Fibroblast of lung (primary cell): ENCODE measurements at places on chromosomes 13 and 19. TPM values are rescaled to one million over a fixed set of nuclear protein-coding genes. Genes with fewer than 3 reads are reported as not detected.

- no peak overlapping the region for H3K27ac ChIP-seq
- no peak for DNase-seq
- no peaks in the 10 kb centered on the region for H3K36me3 ChIP-seq
- H3K4me3 ChIP-seq: no peak overlapping the region
- no peaks in the 10 kb centered on the region for H3K4me1 ChIP-seq
Measured at GRCh38 chr13:43126420-43126819, 103.0 kb downstream of the DNAJC15 start.

ARRDC5 gene
- polyA plus RNA-seq: not detected in 2 replicates

DNA sequence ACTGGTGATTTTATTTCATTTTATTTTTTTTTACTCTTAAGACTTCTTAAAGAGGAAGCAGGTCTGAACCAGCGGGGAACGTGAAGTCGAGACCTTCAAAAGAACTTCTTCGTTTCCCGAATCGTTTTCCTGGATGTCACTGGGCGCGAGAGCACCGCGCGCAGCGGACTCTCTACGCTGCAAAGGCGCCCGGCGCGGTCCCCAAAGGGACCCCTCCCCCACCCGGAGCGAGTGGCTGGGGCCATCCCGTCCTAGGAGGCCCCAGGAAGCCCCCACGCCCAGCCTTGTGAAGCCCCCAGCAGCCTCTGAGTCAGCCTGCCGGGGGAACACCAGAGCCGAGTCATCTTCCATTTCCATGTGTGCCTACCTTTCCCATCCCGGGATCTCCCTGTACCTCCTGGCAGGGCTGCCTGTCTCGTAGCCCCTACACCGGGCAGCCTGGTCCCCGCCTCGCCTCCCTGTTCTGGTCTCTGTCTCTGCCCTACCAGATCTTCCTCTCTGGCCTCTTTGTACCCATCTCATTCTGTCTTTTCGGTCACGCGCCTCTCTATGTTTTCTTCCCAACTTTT, 608 bp downstream of the CD70 start:
- H3K27me3 ChIP-seq: peaks cover 17% of the 10 kb centered on the region
- no peaks in the 10 kb centered on the region for H3K36me3 ChIP-seq
- H3K27ac ChIP-seq: no peak overlapping the region
- no peak for DNase-seq

GRCh38 chr19:15680478-15681322, 7.8 kb downstream of the CYP4F12 start:
- DNase-seq: no peak
- no peak overlapping the region for H3K27ac ChIP-seq
- H3K4me3 ChIP-seq: no peak overlapping the region
- H3K36me3 ChIP-seq: no peaks in the 10 kb centered on the region
- H3K27me3 ChIP-seq: no peaks in the 10 kb centered on the region

DNA sequence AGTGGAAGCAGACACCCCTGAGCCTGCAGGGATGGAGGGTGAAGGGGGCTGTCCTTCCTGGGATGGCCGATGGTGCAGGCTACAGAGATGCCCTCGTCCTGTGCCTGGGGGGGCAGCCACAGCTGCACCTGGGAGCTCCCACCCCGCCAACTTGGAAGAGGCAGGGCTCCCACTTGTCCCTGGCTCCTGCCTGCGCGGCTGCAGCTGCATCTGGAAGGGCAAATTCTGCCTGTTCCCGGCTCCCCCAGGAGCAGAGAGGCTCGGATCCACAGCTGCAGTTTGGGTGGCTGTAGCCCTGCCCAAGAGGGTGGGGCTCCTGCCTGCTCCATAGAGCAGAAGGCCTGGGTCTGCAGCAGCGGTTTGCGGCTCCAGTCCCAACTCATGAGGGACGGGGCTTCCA, 2.2 kb downstream of the CEP89 start:
- H3K4me3 ChIP-seq: no peak overlapping the region
- no peak for DNase-seq
- no peaks in the 10 kb centered on the region for H3K4me1 ChIP-seq
- H3K27ac ChIP-seq: no peak overlapping the region
- peaks cover 5% of the 10 kb centered on the region for H3K36me3 ChIP-seq

DNA sequence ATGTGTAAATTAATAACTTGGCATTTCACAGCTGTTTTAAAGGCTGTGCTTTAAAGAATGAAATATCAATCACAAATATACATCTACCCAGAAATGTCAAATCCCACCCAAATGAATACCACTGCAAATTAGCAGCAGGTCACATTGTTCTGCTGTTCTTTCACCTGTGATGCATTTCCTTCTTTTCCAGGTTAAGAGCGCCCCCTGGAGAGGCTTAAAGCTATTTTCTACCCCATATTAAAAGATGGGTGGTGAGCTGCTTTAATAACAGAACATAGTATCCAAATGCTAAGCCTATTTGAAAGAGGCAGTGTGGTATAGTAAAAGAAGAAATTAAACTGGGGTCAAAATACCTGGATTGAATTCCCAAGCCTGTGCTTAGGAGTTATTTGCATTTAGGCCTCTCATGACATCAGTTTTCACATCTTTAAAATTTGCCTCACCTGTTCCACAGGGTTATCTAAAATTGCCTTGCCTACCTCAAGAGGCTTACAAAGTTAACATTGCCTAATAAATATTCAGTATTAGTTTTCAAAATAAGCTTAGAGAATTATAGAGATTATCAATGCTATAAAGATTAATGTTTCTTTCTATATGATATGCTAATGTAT, 396.9 kb upstream of the SLITRK5 start:
- no peak overlapping the region for H3K27ac ChIP-seq
- no peaks in the 10 kb centered on the region for H3K27me3 ChIP-seq

DNA sequence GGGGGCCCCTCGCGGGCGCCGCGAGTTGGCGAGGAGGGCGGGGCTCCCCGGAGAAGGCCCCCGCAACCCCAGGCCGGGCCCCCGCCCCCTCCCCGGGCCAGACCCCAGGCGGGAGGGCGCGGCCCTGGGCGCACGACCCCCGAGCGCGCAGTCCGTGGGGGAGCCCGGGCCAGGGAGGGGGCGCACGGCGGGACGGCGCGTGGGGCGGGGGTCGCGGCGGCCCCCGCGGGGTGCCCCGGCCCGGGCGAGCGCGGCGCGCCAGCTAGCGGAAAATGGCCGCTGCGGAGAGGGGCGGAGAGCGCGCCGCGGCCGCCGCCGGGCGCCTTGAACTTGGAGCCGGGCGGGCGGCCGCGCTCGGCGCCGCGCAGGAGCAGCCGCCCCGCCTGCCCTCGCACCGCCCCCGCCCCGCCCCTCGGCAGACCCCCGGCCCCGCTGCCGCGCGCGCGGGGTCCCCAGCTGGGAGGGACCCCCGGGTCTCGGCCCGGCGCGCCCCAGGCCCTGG, 6.4 kb upstream of the NFIC start:
- no peaks in the 10 kb centered on the region for H3K36me3 ChIP-seq
- H3K27me3 ChIP-seq: no peaks in the 10 kb centered on the region
- peak overlapping the region; percentile 71 for H3K4me3 ChIP-seq
- H3K4me1 ChIP-seq: peaks cover 14% of the 10 kb centered on the region

ZNF560 gene
- polyA plus RNA-seq: 0.61 and 1.0 TPM in 2 replicates

DNA sequence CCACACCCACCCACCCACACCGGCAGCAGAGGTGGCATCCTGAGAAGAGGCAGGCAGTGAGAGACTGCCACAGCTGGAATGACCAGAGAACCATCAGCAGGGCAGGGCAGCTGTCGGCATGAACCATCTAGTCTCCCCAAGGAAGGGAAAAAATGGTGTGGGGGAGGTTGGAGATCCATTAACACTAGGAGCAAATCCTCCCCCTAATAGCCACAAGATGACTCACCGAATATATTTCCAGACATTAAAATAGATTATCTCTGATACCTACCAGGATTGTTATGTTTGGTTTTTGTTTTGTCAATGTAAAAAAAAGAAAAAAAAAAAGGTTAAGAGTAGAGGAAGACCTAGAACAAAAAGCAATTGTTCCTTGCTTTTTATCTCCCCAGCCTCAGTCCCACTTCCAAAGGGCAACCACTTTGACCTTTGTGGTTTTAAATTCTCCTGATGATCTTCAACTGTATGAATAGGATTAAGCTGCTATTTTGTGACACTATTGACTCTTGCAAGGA, 34.2 kb downstream of the THSD1 start:
- H3K27me3 ChIP-seq: no peaks in the 10 kb centered on the region
- peak; percentile 32 for DNase-seq
- peaks cover 3% of the 10 kb centered on the region for H3K4me1 ChIP-seq
- H3K27ac ChIP-seq: no peak overlapping the region
- no peaks in the 10 kb centered on the region for H3K36me3 ChIP-seq

DNA sequence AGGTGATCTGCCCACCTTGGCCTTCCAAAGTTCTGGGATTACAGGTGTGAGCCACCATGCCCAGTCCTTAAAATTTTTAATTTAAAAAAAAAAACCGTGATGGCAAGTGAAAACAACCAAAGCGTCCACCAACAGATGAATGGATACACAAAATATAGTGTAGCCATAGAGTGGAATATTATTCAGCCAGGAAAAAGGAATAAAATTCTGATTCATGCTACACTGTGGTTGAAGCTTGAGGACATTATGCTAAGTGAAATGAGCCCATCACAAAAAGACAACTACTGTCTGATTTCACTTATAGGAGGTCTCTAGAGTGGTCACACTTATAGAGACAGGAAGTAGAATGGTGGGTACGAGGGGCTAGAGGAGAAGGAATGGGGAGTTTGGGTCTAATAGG, 26.3 kb upstream of the KLF2 start:
- peaks cover 4% of the 10 kb centered on the region for H3K4me1 ChIP-seq
- no peaks in the 10 kb centered on the region for H3K36me3 ChIP-seq
- H3K27ac ChIP-seq: no peak overlapping the region

MYPOP gene
- 0.81 and 1.1 TPM in 2 replicates for polyA plus RNA-seq

CFD gene
- polyA plus RNA-seq: 1.00 and 3.3 TPM in 2 replicates

ETHE1 gene
- 65.2 and 129 TPM in 2 replicates for polyA plus RNA-seq

MYH14 gene
- not detected in 2 replicates for polyA plus RNA-seq

DNA sequence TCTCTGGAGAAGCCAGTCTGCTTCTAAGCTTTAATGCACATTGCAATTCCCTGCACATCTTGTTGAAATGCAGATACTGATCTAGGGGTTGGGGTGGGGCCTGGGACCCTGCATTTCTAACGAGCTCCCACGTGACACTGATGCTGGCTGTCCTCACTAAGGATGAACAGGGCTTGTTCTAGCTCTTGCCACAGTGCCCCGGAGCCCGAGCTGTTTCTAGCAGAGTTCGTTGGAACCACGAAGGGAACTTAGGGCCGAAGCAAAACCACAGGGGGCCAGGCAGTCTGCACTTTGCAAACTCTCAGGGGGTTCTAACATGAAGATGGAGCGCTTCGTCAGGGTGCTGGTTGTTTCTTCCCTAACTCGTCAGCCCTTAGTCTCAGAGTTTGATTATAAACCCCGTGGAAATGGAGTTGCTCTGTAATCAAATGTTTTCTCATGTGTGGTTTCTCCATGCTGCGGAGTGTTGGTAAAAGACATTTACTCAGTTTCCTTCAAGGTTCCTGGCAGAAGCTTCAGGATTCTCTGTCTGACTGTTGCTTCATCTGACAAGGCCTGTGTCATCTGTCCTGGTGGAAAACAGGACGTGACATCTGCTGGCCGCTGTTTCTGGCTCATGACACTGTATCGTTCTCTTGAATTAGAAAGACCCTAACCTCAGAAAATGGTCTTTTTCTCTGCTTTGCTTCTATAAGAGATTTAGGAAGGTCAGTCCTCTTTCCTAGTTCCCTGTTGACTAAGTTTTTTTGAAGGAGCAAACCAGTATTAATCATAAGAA, 221.5 kb downstream of the TEX29 start:
- no peaks in the 10 kb centered on the region for H3K4me1 ChIP-seq
- no peaks in the 10 kb centered on the region for H3K27me3 ChIP-seq
- H3K27ac ChIP-seq: no peak overlapping the region
- no peak for DNase-seq
- H3K36me3 ChIP-seq: no peaks in the 10 kb centered on the region

DNA sequence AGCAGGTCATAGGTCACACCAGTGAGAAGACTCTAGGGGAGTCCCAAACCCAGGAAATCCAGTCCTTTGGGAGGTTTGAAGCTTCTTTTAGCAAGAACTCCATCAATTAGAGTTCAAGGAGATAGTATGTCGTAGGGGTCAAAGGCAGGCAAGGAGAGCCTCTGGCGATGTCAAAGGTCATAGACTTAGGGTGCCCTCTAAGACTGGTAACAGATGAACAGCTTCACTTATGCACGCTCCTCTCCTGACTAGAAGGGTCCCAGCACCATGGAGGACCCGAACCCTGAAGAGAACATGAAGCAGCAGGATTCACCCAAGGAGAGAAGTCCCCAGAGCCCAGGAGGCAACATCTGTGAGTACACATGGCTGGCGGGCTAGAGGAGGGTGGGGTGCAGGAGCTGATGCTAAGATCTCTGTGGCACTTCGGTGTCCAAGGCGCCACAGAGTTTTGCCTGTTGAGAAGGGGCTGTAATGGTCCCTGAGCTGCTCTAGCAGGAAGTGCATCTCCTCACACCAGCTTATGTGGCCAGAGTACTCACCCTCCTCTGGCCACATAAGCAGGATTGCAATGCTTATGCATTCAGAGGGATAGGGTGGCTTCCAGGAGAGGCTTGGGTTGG, 557 bp downstream of the ZNF576 start:
- DNase-seq: no peak
- peaks cover 8% of the 10 kb centered on the region for H3K4me1 ChIP-seq
- peak overlapping the region; percentile 97 for H3K27ac ChIP-seq
- H3K4me3 ChIP-seq: peak overlapping the region; percentile 98
- peaks cover 24% of the 10 kb centered on the region for H3K36me3 ChIP-seq

- DNase-seq: no peak
- no peaks in the 10 kb centered on the region for H3K36me3 ChIP-seq
- H3K27ac ChIP-seq: no peak overlapping the region
- H3K4me1 ChIP-seq: no peaks in the 10 kb centered on the region
Measured at GRCh38 chr13:88223958-88224357, 552.8 kb downstream of the SLITRK5 start.

THSD8 gene
- 2.8 TPM in 1 of 2 replicates, not detected in the other for polyA plus RNA-seq

GRCh38 chr13:110869231-110869804, 45.6 kb downstream of the ANKRD10 start:
- no peaks in the 10 kb centered on the region for H3K36me3 ChIP-seq
- H3K27ac ChIP-seq: peak overlapping the region; percentile 98
- no peaks in the 10 kb centered on the region for H3K27me3 ChIP-seq

GRCh38 chr19:54916822-54917221, 10.9 kb downstream of the NCR1 start:
- H3K4me3 ChIP-seq: no peak overlapping the region
- no peaks in the 10 kb centered on the region for H3K4me1 ChIP-seq
- no peaks in the 10 kb centered on the region for H3K27me3 ChIP-seq
- DNase-seq: no peak

ZFR2 gene
- not detected in 2 replicates for polyA plus RNA-seq
